ENCODE measurements at places on chromosomes 11 and 22. TPM values are rescaled to one million over a fixed set of nuclear protein-coding genes. Genes with fewer than 3 reads are reported as not detected.

APOC3 gene
- not detected for total RNA-seq

MRGPRF gene
- 25.3 TPM for total RNA-seq

OR2AG2 gene
- 0.25 TPM for total RNA-seq

HEPACAM gene
- not detected for total RNA-seq

CHRNA10 gene
- 0.51 TPM for total RNA-seq

TRPC6 gene
- under 0.01 TPM for total RNA-seq

SMCO4 gene
- 12.9 TPM for total RNA-seq

DNAJB7 gene
- not detected for total RNA-seq

MPZL3 gene
- total RNA-seq = 2.4 TPM

JAML gene
- total RNA-seq = not detected

CST6 gene
- total RNA-seq = 15.3 TPM

SCUBE1 gene
- total RNA-seq = not detected

TSSK2 gene
- not detected for total RNA-seq

MAP6 gene
- 9.9 TPM for total RNA-seq

SLC22A25 gene
- total RNA-seq = not detected

OR4D5 gene
- total RNA-seq = not detected

OR8G1 gene
- total RNA-seq = not detected

YAP1 gene
- total RNA-seq = 118 TPM

PARVG gene
- not detected for total RNA-seq

C22orf31 gene
- not detected for total RNA-seq

CHRM1 gene
- not detected for total RNA-seq

ACTN3 gene
- total RNA-seq = not detected

Measured in GM23248 (cell line).